ENCODE measurements at places on chromosomes 13 and 19.
A peak's percentile ranks its signal among the peaks of the same experiment; 100 is the strongest.

- DNase-seq = peak; percentile 10
Measured at GRCh38 chr13:96730676-96731075, 263.6 kb downstream of the OXGR1 start.

DNA sequence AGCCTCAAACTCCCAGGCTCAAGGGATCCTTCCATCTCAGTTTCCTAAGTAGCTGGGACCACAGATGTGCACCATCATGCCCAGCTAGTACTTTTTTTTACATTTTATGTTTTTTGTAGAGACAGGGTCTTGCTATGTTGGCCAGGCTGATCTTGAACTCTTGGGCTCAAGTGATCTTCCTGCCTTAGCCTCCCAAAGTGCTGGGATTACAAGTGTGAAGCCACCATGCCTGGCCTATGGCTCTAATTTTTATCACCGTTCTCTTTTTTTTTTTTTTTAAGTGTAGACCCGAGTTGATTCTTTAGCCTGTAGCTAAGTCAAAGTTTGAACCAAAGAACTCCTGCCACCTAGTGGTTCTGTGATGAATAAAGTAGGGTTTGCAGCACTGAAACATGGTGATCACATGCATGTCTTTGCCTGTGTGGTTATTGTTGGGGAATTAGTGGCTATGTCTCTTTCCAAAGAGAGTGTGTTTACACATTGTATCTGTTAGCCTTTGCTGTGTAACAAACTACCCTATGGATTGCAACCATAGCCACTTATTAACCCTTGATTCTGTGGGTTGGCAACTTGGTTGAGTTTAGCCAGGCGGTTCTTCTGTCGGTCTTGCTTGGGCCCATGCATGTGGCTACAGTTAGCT, 11.6 kb downstream of the NFILZ start:
- no peak for DNase-seq

DNA sequence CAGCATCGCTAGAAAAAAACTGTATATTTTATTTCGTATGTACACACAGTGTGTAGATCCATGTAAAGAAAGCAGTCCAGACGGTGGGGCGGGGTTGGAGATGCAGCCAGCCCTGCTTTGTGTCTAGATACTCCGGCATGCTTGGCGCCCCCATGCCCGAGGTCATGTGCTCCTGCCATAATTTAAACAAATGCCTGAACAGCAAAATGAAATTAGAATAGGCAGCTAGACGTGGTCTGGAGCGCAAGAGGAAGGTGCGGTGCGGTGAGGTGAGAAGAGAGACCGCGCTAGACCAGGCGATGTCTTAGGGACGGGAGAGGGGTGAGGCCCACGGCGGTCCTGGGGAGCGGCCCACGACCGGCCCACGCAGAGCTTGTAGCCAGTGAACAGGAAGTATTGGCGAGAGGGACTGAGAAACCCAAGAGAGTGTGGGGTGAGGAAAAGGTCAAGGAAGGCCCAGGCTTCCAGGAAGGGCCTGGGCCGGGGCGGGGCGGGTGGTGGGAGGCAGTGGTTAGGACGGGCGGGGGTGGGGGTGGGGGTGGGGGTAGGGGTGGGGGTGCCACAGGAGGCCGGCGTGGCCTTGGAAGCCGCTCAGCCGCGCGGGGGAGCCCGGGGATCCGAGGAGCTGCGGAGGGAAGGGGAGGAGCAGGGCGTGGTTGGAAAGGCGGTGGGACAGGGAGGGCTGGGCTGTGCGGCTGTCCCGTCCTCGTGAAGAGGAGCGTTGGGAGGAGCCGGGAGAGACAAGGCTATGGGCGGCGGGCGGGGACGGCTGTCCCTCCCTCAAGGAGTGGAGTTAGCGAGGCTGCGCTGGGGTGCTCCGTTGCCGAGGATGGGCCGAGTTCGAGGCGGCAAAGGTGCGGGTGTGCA, 254.7 kb upstream of the SGCG start:
- peak; percentile 3 for DNase-seq

DNA sequence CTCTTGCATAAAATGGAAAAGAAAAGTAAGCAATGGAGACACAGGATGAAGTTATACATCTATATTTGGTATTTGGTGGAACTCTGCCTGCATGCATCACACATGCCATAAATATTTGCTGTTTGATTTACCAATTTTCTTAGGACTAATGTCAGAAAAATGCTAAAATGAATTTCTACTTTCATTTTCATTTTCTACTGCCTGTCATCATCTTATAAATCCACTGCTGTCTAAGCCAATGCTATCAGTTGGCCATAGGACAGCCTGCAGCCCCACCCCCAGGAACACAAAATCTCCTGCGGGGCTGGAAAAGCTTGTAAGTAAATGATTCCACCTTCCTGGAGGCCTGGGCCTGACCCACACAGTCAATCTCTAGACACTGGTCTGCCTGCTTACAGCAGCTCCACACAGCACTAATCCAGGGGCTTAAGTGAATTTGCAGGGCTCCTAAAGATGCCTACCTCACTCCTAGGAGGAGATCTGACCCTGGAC, 122.0 kb downstream of the ENOX1 start:
- peak; percentile 2 for DNase-seq

GRCh38 chr13:33283195-33283911, 2.2 kb downstream of the STARD13 start:
- DNase-seq = no peak

DNA sequence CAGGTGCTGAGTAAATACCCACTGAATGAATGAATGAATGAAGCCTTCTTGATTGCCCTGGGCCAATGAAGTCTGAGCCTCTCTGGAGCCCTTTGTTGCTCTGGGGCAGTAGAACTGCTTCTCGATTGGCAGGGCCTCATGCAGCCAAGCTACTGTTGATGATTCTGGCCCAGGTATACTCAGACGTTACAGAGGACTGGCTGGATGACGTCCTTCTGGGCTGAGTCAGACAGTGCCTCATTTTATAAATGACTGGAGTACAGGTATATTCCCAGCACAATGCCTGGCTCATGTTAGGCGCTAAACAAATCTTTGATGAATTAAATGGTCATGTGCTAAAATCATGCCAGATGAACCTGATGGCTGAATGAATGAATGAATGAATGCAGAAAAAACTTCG, 243.8 kb upstream of the MAB21L1 start:
- no peak for DNase-seq

DNA sequence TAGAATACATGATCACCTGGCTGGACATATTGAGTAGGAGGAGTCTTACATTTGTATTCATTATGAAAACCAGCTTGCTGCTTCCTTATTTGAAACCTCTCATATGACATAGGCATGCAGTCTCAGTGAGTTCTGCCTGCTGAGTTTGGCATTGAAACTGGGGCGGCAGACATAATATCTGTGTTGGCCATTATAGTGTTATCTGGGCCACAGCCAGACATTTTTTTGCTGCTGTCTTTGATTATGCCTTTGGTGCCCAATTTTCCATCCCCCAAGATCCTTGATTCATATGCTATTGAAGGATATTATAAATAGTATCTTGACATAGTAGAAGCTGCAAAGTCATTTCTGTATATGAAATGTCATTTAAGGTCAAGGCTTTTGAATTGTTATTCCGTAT, 15.8 kb downstream of the FREM2 start:
- no peak for DNase-seq

GRCh38 chr19:1864480-1865171, 1.2 kb upstream of the KLF16 start:
- DNase-seq = no peak

GRCh38 chr19:45529420-45529785, 22.1 kb downstream of the VASP start:
- no peak for DNase-seq

GRCh38 chr13:27041341-27041740, 130.3 kb downstream of the USP12 start:
- no peak for DNase-seq

- DNase-seq = no peak
Measured at GRCh38 chr19:10295847-10296591, 6.3 kb downstream of the ICAM5 start.

- DNase-seq = no peak
Measured at GRCh38 chr19:14530005-14530348, 583 bp downstream of the TECR start.

DNA sequence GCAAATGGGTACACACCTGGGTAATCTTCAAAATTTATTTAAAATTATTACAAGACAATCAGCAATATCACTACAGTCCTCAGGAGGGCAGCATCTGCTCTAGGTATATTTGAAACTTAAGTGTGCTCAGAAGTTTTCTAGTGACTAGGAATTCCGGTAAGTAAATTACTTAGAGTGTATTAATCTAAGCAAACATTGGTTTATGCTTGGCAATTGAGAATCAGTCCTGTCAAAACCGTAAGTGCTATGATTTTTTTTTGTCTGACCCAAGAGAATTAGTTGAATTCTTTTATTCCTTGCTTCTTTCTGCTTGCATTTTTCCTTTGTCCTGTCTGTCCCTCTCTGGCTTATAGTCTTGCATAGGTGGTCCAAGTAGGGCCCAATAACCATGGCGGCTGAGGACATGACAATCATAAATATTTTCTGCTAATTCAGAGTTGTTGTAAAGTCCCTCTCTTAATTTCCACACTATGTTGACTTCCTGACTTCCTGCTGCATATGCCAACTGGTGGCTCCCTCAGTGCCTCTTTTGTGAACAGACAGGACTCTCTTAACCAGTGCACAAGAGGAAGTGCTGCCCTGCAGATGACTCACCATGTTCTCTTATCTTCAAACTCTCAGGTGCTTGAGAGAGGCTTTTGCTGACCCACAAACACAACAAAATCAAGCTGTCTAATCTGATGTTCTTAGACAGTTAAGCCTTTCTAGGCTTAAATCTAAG, 82.2 kb downstream of the SLAIN1 start:
- DNase-seq = peak; percentile 33

GRCh38 chr13:41900918-41901317, 60.0 kb downstream of the VWA8 start:
- DNase-seq = no peak

DNA sequence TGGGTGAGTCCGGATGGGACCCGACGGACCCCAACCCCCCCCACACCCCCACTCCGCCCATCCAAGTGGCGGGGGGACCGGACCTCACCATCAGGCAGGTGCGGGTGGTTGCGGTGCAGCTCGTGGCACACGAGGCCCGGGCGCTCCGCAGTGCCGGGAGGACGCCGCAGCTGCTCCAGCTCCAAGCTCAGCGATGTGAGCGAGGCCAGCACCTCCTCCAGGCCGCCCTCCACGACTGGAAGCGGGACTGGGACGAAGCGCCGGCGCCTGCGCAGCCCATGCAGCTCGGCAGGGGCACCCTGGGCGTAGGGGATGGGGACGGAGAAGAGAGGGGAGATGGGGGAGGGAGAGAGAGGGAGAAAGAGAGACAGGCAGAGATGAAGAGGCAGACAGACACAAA, 30.1 kb upstream of the OLFM2 start:
- no peak for DNase-seq

- DNase-seq = no peak
Measured at GRCh38 chr19:16258440-16258903, 60.8 kb downstream of the AP1M1 start.

GRCh38 chr19:47726467-47726866, 13.2 kb downstream of the EHD2 start:
- DNase-seq = no peak

- no peak for DNase-seq
Measured at GRCh38 chr19:18607226-18608101, 865 bp upstream of the CRLF1 start.

GRCh38 chr13:52395704-52396103, 10.3 kb downstream of the THSD1 start:
- no peak for DNase-seq

DNA sequence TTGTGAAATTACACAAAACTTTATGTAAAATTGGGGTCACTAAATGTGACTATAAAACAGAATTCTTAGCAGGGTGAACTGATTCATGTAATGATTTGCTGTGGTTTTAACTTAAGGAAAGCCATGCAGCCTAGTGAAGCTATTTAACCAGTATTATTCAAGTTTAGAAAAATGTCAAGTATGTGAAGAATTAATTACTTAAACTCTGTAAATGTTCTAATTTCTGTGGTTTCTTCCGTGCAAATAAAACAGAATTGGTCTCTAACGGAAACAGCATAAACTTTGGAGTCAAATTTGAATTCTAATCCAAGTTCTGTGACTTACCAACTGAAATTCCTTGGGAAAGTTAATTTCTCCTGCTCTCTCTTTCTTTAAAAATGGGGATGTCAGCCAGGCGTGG, 13.3 kb downstream of the CDC16 start:
- no peak for DNase-seq

- DNase-seq = no peak
Measured at GRCh38 chr13:96431044-96431581, 341.2 kb downstream of the HS6ST3 start.

DNA sequence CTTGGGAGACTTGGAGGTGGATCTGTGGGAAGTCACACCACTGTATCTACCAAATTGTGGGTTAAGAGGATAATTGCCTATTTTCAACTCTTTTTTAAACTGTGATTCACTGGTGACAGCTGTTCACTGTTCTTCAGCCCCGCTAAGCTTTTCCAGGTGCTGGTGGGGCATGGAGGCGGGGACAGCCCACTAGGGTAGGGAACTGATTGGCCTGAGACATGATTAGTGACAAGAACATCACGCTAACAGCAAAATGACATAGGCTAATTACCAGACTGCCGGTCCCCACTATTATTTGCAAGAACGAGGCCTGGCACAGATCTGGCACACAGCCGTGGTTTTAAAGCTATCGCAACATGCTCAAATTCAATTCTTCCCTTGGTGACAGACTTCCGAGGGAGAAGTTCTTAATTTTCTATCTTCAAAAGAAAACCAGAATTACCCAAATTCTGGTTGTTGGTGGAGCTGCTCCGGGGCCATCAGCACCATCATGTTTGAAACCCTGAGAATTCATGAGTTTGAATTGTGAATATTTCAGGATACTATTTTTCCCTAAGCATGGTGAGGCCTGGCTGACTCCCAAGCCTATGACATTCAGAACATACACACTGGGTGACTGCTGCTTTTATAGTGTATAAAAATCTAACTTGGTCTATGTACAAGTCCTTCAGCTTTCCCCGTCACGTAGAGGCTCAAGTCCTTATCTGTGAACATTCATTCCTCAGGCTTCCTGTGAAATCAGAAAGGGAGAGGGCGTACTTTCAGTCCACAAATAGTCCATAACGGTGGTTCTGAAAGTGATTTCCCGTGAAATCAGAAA, 17.9 kb downstream of the DOCK9 start:
- DNase-seq = no peak

DNA sequence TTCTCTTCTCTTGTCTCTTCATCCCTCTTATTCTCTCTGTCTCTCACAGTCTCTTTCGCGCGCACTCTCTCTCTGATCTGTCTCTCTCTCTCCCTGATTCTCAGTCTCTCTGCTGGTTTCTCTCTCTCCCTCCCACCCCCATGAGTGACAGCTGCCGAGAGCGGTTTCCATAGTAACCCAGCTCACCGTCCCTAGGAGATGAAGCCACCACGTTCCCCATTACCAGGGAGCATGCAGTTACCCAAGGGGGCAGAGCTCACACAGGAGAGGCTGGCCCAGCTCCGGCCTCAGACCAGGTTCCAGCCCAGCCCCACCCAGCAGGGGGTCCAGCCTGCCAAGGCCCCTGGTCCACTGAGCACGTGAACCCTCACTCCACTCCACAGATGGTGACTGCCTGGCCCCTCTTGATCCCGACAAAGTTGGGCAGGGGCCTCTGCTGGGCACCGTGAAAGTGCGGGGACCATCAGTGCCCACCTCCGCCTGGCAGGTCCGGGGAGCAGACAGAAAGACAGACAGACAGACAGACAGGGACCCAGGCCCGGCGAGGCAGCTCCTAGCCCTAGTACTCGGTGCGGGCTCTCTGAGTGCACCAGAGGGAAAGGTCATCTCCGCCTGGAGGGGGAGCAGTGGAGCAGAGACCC, 50.6 kb downstream of the CELF5 start:
- peak; percentile 44 for DNase-seq

Data from urothelium cell line (cell line).